ENCODE measurements at places on chromosomes 1 and 21. TPM values are rescaled to one million over a fixed set of nuclear protein-coding genes. Genes with fewer than 3 reads are reported as not detected.

Gene REN
- not detected for total RNA-seq

Gene MPL
- total RNA-seq, result not detected

Gene LIN28A
- total RNA-seq, result 16.7 TPM

Gene BCAS2
- total RNA-seq, result 48.4 TPM

Gene CELA2B
- total RNA-seq, result not detected

Gene BGLAP
- total RNA-seq, result 0.66 TPM

Gene CERS2
- total RNA-seq, result 189 TPM

Gene SPRR2A
- not detected for total RNA-seq

Gene GJA8
- total RNA-seq, result not detected

Gene EPHA8
- total RNA-seq, result 0.23 TPM

Gene ATP1B1
- total RNA-seq, result 58.3 TPM

Gene ASCL5
- total RNA-seq, result not detected

Gene CD52
- total RNA-seq, result not detected

Gene GPR153
- total RNA-seq, result 3.7 TPM

Gene ANGPTL1
- total RNA-seq, result 5.7 TPM

Gene SPAG17
- total RNA-seq, result 0.67 TPM

Gene LORICRIN
- not detected for total RNA-seq

Gene TFF1
- total RNA-seq, result not detected

Gene VANGL1
- 12.9 TPM for total RNA-seq
